Activated naive CD8-positive, alpha-beta T cell treated with anti-CD3 and anti-CD28 coated beads, Interleukin-2, amount 10 ng/mL, durations not matched to agents 7 days and 5 days (primary cell): ENCODE measurements at places on chromosomes 1 and 21. TPM values are rescaled to one million over a fixed set of nuclear protein-coding genes. Genes with fewer than 3 reads are reported as not detected.

GRCh38 chr1:11044086-11044848, 2.8 kb downstream of the MASP2 start:
- no peaks in the 10 kb centered on the region for H3K36me3 ChIP-seq
- H3K4me3 ChIP-seq = no peak overlapping the region
- peak; percentile 19 for DNase-seq
- no peaks in the 10 kb centered on the region for H3K4me1 ChIP-seq
- H3K27ac ChIP-seq = no peak overlapping the region

Gene CRP
- total RNA-seq = not detected

DNA sequence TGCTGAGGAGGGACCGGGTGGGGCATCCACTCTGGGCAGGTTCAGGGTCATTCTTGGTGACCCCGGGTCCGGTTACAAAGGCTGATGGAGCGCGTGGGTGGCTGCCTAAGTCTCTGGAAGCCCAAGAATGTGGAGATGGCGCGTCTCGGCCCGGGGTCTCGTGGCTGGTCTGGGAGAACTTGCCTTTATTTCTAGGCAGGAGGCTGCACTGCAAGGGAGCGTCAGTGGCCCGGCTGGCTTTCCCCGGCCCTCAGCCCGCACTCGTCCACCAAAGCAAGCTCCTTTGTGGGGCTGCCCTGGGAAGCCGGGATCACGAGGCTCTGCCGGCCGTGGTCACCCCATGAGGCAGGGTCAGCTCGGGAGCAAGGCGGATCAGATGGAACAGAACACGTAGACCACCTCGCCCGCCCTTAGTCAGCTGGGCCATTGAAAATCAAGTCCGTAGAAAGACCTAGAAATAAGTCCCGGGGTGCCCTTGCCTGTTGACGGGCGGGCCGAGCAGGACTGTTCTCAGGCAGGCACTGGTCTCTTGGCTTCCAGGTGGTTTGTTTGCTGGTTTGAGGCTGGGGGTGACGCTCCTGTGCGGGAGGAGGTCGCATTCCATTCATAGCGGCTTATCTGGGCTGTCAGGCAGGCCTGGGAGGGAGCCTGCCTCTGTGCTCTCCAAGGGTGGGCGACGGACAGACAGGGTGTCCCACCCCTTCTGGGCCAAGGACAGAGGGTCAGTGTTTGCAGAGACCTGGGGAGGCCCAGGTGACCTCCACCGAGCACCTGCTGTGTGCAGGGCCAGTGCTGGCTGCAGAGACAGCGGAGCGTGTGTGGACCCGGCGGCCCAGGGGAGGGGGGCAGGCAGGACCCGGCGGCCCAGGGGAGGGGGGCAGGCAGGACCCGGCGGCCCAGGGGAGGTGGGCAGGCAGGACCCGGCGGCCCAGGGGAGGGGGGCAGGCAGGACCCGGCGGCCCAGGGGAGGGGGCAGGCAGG, 25.8 kb downstream of the COL18A1 start:
- no peak overlapping the region for H3K4me3 ChIP-seq
- DNase-seq = no peak
- no peaks in the 10 kb centered on the region for H3K4me1 ChIP-seq
- H3K36me3 ChIP-seq = no peaks in the 10 kb centered on the region
- H3K27ac ChIP-seq = no peak overlapping the region

GRCh38 chr1:237717106-237717505, 173.6 kb downstream of the ZP4 start:
- H3K4me3 ChIP-seq = no peak overlapping the region
- no peak overlapping the region for H3K27ac ChIP-seq
- no peaks in the 10 kb centered on the region for H3K36me3 ChIP-seq
- no peaks in the 10 kb centered on the region for H3K27me3 ChIP-seq
- H3K4me1 ChIP-seq = peaks cover 1% of the 10 kb centered on the region

- DNase-seq = no peak
- peak overlapping the region; percentile 98 for H3K4me3 ChIP-seq
- peaks cover 66% of the 10 kb centered on the region for H3K4me1 ChIP-seq
- no peaks in the 10 kb centered on the region for H3K27me3 ChIP-seq
- peaks cover 2% of the 10 kb centered on the region for H3K36me3 ChIP-seq
Measured at GRCh38 chr1:151005729-151006319, 878 bp downstream of the MINDY1 start.

DNA sequence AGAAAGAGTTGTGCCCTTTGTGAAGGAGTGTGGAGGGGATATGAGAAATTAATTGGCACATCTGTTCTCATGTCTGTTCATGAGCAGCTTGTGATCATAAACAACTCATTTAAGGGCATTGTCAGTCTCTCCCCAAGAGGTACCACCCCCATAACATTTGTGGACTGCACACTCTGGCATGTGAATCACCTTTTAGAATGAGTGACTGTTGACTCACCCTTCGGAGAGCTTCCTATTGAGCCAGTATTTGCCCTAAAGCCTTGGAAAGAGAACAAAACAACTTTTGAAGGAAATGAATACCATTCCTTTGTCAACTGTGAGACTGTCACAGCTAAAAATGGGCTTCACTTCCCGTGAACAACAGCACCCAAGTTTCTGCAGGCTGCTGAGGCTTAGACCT, 27.5 kb upstream of the MYSM1 start:
- peak overlapping the region; percentile 4 for H3K4me3 ChIP-seq
- H3K27ac ChIP-seq = peak overlapping the region; percentile 78
- H3K27me3 ChIP-seq = no peaks in the 10 kb centered on the region
- peaks cover 33% of the 10 kb centered on the region for H3K4me1 ChIP-seq
- H3K36me3 ChIP-seq = peaks cover 16% of the 10 kb centered on the region

Gene KRTAP10-4
- not detected for total RNA-seq

DNA sequence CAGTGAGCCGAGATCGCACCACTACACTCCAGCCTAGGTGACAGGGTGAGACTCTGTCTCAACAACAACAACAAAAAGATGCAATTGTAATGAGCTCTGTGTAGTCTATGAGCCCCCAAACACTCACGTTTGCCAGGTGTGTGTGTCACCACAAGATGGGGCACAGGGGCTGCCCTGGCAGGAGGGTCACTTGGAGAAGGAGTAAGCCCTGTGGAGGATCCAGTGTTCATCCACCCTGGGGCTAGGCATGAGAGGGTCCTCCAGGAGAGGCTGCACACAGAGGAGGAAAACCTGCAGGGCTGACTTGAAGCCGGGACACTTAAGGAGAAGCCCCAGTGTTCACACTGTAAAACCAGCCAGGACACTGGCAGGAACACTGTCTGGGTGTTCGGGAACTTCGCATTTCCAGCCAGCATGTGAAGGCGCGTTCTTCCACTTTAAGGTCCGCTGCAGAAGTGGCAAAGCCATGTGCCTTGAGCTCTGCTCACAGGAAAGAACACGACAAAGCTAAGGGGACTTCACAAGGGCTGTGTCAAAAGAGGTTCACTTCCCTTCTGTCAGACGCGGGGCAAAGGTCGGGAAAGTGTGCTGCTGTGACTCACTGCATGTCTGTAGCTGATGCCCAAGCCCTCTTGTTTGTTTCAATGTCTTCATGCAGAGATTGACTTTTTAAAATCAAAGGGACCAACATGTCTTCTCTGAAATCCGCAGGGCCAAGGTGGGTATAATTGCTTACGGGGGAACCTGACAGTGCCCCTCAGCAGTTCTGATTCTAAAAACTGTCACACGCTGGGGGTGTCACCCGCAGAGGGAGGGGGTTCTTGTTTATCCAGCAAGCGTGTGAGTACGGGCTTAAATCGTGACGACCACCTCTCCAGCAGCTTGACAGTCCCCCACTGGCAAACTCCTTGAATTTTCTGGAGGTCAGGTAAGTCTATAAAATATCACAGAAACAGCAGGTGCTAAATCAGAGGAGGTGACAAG, 102.8 kb downstream of the RIPK4 start:
- no peaks in the 10 kb centered on the region for H3K36me3 ChIP-seq
- H3K4me1 ChIP-seq = no peaks in the 10 kb centered on the region
- DNase-seq = no peak
- H3K27me3 ChIP-seq = peaks cover 8% of the 10 kb centered on the region

Gene TMEM82
- total RNA-seq = not detected

DNA sequence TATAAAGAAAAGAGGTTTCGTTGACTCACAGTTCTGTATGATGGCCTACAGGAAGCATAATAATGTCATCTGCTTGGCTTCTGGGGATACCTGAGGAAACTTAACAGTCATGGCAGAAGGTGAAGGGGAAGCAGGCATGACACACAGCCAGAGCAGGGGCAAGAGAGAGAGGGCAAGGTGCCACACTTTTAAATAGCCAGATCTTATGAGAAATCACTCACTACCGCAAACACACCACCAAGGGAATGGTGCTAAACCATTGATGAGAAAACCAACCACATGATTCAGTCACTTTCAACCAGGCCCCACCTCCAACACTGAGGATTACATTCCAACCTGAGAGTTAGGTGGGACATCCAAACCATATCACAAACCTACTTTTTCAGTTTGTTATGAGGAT, 245.9 kb upstream of the SGIP1 start:
- no peaks in the 10 kb centered on the region for H3K27me3 ChIP-seq
- DNase-seq = no peak
- peaks cover 45% of the 10 kb centered on the region for H3K4me1 ChIP-seq
- no peak overlapping the region for H3K27ac ChIP-seq
- peaks cover 10% of the 10 kb centered on the region for H3K36me3 ChIP-seq

DNA sequence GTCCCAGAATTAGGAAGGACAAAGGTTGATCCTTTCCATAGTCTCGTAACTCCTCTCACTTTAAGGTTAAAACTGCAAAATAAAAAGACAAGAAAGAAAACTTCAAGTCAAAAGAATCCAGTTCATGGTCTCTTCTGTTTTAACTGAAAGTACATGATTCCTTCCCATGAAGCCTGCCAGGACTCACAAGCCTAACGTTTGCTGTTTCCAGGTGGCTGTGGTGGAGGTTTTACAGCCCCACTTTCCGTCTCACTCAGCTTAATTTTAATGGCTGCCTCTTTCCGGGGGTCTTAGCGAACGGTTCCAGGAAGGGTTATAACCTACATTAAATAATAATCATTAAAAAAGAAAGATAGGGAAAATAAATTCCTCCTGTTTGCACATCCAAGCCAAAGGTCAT, 136.8 kb upstream of the SPAG17 start:
- H3K27ac ChIP-seq = no peak overlapping the region
- no peak overlapping the region for H3K4me3 ChIP-seq
- H3K36me3 ChIP-seq = no peaks in the 10 kb centered on the region
- no peaks in the 10 kb centered on the region for H3K27me3 ChIP-seq

- H3K4me1 ChIP-seq = peaks cover 6% of the 10 kb centered on the region
- H3K27me3 ChIP-seq = no peaks in the 10 kb centered on the region
- no peak for DNase-seq
- H3K4me3 ChIP-seq = no peak overlapping the region
- H3K27ac ChIP-seq = no peak overlapping the region
Measured at GRCh38 chr1:183646776-183647175, 6.3 kb downstream of the APOBEC4 start.

- H3K27ac ChIP-seq = no peak overlapping the region
- DNase-seq = no peak
- no peak overlapping the region for H3K4me3 ChIP-seq
- no peaks in the 10 kb centered on the region for H3K4me1 ChIP-seq
Measured at GRCh38 chr1:97186381-97186780, 464.8 kb downstream of the PTBP2 start.

Gene TMPRSS15
- not detected for total RNA-seq

DNA sequence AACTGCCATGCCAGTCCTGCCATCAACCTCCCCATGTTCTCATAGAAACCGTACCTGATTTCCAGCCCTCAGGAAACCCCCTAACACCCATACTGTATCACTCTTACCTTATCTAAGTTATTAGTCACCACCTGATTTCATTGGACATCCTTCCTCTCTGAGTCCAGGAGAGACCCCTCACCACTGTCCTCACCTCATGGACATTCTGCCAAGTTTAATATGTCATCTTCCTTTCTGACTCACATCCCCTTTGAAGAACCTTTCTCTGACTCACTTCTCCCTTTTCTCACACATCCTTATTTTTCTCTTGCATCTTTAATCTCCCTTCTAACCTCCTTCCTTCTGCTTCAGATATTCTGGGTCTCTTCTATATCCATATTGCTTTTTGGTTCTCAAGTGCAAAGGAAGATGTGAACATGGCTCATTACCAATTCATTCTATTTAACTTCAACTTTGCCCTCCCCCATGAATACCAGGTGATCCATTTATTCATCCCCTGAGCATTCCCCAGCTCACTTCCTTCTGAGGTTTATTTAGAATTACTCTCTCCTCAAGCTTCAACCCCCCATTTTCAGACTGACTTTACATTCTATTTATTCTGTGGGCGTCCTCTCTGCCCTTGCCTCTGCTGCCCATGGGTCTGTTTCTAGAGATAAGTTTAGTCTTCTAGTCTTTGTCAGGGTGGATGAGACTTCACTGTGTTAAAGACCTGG, 206.8 kb upstream of the ESRRG start:
- H3K4me3 ChIP-seq = no peak overlapping the region
- H3K27ac ChIP-seq = no peak overlapping the region
- H3K27me3 ChIP-seq = no peaks in the 10 kb centered on the region
- no peaks in the 10 kb centered on the region for H3K36me3 ChIP-seq
- DNase-seq = no peak

DNA sequence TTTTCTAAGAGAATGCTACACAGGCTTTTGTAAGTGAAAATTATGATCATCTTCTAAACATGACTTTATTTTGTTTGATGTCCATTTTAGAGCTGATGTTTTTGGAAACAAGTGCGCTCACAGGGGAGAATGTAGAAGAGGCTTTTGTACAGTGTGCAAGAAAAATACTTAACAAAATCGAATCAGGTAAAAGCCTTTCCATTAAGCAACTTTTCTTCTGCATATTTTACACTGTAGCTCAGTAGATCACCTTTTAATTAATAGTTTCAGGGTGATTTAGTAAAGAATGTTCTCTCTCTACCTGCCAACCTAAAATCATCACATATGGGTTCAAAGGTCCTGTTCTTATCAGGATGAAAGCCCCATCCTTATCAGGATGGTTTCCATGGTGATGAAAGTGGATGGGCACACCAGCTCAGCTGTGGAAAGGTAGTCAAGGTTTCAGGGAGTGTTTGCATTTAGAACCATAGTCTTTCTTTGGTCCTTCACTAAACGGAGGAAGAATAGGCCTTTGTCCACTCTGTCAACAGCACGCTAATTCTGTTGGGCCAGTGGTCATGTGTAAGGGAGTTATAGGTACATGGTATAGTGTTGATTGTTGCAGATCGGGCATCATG, 28.1 kb downstream of the RAB4A start:
- H3K27ac ChIP-seq = no peak overlapping the region
- DNase-seq = no peak
- H3K4me1 ChIP-seq = no peaks in the 10 kb centered on the region
- no peak overlapping the region for H3K4me3 ChIP-seq
- H3K27me3 ChIP-seq = no peaks in the 10 kb centered on the region
- H3K36me3 ChIP-seq = peaks cover 32% of the 10 kb centered on the region

DNA sequence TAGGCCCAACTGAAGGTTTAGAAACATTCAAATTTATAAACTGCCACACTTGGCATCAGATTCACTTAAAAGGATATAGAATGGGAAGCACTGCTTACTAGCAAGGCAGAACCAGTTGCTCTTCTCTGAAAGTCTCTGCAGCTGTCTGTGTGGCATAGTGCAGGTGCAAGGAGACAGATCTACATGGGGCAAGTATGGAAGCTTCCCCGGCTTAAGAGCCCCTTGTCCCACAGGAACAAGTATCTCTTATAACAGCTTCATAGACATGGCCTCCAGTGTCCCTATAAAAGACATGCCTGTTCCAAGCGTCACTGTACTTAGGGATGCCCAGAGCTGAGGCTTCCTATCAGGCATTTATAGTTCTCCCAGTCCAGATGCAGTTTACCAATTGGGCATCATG, 26.5 kb downstream of the ZBTB8B start:
- no peaks in the 10 kb centered on the region for H3K4me1 ChIP-seq
- peaks cover 22% of the 10 kb centered on the region for H3K27me3 ChIP-seq
- no peak for DNase-seq
- H3K27ac ChIP-seq = no peak overlapping the region
- H3K36me3 ChIP-seq = no peaks in the 10 kb centered on the region

Gene MPL
- not detected for total RNA-seq

Gene CFH
- total RNA-seq = 2.9 TPM

- H3K27ac ChIP-seq = no peak overlapping the region
- no peaks in the 10 kb centered on the region for H3K27me3 ChIP-seq
- H3K4me1 ChIP-seq = no peaks in the 10 kb centered on the region
Measured at GRCh38 chr1:189616893-189617292, 860.8 kb downstream of the BRINP3 start.

Gene RPL5
- total RNA-seq = 885 TPM
